ENCODE measurements at places on chromosomes 6 and 20.

GRCh38 chr6:112396221-112396620 lies 49.1 kb downstream of the RFPL4B start:
- DNase-seq: no peak

GRCh38 chr6:27433714-27434113 lies 39.2 kb downstream of the ZNF184 start:
- no peak for DNase-seq

DNA sequence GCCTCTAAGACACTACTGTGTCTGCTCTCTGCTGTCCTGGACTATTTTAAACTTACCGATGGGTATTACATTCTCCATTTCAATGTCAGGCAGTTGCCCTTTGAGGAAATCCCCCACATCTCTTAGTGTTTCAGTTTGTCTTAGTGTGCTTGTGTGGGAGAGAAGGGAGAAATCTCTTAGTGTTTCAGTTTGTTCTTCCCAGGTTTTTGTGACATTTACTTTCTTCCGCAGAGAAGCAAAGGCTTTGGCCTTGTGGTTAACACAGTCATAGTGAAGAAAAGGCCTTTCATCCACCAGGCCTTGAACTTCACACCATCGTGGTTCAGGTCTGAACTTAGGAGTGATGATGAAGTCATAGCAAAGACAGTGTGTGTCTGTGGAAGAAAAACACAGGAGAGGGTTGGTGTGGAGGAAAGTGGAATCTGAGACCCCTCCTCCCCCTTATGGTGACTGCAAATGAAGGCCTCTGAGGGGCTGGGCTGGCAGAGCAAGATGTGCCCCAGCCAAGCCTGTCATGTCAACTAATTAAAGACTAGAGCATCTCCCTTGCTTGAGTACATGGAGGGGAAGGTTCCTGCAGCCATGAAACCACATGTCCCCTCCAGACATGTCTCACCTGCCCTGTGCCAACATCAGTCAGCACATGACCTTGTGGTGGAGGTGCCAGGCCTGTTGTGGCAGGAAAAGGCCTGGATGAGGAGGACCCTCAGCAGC lies 23.9 kb downstream of the RAET1L start:
- no peak for DNase-seq

- DNase-seq: no peak
These were observed at the start of gene RGS17 for GRCh38 chr6:153131037-153131981. Gene RGS17 (minus strand): TSS chr6:153131282. CDS start chr6:153044018, 87,264 bp downstream.

GRCh38 chr6:71529769-71530168 lies 241.2 kb downstream of the OGFRL1 start:
- DNase-seq: no peak
